ENCODE measurements at places on chromosomes 7 and 10.

GRCh38 chr10:112841549-112841948 is 108.5 kb upstream of the TCF7L2 start:
- DNase-seq: no peak

GRCh38 chr7:156886020-156886795 is 6.8 kb downstream of the LMBR1 start:
- DNase-seq: no peak

GRCh38 chr7:1045069-1046063 is 1.0 kb downstream of the GPR146 start:
- no peak for DNase-seq

DNA sequence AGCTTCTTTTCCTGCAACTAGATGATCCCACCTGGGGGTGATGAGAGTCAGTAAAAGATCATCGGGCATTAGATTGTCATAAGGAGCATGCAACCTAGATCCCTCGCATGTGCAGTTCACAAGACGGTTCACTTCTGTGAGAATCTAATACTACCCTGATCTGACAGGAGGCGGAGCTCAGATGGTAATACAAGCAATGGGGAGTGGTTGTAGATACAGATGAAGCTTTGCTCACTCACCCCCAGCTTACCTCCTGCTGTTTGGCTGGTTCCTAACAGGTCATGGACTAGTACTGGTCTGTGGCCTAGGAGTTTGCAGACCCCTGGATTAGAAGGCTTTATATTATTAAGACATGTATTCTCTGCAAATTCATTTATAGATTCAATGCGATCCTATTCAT is 181.6 kb upstream of the MGMT start:
- DNase-seq: no peak

DNA sequence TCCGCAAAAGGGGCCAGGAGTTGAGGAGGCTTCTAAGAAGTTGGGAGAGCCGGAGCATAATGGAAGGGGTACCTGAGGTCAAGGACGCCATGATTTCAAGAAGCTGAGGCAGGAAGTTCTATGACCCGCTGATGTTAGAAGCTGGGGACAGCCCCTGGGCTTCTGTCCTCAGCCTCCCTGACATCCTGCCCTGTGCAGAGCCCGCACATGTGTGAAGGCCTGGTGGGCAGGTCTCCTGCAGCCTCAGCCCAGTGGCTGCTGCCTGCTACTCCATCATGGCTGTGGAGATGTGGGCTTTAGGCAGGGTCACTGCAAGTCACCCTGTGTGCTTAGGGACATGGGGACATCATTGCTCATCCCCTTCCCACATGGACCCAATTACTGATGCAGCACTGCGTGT is 53.8 kb upstream of the PCBD1 start:
- no peak for DNase-seq

- no peak for DNase-seq
Observed at GRCh38 chr7:66529883-66530610, 98.6 kb upstream of the KCTD7 start.

DNA sequence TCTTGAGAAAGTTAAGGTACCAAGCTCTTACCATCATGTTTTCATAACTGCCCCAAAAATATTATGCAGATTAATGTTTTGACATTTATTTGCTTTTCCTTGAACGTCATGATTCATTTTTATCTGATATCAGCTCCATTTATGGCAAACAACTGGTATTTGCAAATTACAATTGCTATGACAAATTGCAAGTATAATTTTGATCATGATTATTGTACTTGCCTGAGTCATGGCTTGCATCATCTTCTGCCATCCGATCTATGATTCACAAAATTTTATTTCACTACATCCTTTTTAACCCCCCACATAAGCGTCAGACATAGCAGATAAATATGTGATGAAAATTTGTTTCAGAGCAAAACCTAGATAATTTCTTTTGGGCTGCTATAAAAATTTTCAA is 155.0 kb downstream of the STK31 start:
- no peak for DNase-seq

GRCh38 chr7:102152672-102153598 is 133.7 kb upstream of the SH2B2 start:
- peak; percentile 59 for DNase-seq

DNA sequence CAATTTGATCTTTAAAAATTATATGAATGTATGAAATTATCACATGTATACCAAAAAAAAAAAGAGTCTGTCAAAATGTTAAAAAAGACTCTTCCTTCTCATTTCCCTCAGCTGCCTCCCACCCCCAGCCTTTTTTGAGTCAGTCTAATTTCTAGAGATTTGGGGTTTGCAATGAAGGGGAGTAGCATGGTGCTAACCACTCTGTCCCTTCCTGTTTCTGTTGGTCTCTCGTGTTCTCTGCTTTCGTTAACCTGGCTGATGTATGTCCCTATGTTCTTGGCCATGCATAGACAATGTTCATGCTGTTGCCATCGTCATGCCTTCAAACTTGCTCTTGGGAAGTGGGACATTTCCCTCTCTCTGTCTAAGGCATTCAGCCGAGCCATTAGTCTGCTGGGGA is 474.1 kb downstream of the LRMDA start:
- DNase-seq: no peak

DNA sequence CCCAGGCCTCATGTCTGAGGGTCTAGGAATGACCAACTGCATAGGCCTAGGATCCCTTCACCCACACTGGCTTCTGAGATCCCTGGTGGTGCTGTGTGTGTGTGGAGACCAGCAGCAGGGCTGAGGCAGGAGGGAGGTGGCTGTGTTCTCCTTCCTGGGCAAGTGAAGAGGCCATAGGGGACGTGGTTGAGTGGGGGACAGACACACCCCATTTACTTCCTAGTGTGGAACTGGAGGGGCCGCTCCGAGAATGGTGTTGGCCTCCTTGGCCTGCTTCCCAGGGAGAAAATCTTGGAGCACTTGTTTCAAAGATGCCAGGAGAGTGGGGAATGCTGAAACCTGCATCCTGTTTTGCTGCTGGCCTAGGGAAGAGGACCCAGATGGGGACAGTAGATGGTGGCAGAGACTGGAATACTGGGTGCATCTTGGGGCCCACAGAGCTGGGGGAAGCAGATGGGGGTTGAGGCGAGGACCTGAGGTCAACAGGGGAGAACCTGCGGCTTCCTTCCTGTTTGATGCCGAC is 19.1 kb downstream of the UBTD1 start:
- no peak for DNase-seq

Data from left hindlimb (tissue), 1 donor.